ENCODE measurements at places on chromosomes 12 and 14.

GRCh38 chr14:58572863-58573262, 64.9 kb upstream of the DACT1 start:
- DNase-seq: no peak

DNA sequence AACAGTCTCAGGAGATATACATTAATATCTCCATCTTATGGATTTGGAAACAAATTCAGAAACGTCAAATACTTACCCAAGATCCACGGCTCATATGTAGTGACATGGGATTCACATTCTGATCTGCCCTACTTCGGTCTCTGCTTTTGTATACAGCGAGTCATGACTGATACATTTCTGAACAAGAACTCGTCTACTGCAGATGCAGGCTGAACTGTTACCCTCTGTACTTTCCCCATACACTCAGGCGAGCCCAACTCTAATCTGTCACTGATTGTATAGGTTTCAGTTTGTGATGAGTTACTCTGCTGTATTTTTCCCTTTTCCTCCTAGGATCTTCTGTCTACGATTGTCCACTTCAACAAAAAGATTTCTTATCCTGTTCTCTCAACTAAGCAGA, 441.6 kb downstream of the CCDC91 start:
- DNase-seq: no peak

GRCh38 chr12:52264435-52264825, 10.0 kb upstream of the KRT86 start:
- DNase-seq: no peak

DNA sequence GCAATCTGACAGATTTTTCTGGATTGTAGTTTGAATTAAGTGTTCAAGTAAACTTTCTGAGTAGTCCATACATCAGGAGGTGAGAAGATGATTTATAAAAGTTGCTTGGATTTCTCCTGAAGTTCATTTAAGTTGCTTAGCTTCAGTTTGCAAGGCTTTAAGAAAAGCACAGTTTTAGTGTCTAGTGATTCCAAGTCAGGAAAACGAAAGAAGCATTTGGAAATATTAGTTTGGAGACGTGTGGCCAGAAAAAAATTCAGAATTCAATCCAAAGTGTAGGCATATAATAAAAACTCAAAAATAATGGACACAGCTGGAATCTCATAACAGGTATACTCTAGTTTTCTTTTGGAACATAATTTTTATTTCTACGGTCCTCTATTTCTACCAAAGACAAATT, 25.5 kb upstream of the PRICKLE1 start:
- DNase-seq: no peak

DNA sequence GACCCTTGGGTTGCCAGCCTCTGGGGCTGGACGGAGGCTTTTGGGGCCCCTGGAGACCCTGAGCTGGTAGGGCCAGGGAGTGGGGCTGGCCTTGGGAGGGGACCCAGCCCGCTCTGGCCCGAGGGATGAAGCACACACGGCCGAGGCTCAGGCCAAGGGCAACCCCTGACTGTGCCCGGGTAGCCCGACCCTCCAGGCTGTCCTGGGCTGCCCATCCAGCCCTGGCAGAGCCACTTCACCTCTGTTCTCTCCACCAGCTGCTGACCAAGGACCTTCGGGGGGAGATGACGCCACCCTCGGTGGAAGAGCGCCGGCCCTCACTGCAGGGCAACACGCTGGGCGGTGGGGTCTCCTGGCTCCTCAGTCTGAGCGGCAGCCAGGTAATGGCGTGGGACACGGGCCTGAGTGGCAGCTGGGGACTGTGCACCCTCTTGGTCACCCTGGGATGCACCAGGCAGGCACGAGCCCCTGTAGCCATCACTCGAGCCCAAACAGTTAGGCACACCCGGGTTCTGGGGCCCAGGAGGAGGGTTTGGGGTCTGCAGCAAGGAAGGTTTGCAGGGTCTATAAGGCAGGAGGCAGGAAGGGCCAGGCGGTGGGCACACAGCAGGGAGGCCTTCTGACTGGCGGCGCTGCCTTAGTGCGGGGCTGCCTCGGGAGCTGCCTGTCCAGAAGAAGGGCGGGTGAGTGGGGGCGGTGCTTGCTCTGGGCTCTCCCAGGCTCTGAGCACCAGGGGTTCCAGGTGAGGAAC, 19.7 kb downstream of the ASPG start:
- DNase-seq: no peak

DNA sequence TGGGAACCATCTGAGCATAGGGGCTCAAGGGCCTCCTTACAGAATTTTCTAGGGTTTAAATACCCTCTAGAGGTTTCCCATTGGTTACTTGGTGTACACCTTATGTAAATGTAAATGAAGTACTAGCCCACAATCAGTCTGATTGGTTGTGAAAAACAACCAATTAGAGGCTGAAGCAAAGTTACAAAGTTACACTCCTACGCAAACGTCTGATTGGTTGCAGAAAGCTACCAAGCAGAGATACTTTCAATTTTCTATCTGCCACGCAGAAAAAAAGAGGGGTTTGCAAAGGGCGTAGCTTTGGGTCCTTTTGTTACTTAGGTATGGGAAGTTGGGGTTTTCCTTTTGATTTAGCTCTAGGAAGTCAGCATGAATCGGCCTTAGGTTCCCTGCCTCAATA, 1.8 kb upstream of the TMEM19 start:
- no peak for DNase-seq
